Stimulated activated CD8-positive, alpha-beta memory T cell treated with anti-CD3 and anti-CD28 coated beads, Interleukin-4, amount 100 ng/mL, for 4 hours (primary cell): ENCODE measurements at places on chromosomes 3 and 15.

- DNase-seq, result no peak
Measured at GRCh38 chr15:70426096-70426821, 328.5 kb upstream of the TLE3 start.

DNA sequence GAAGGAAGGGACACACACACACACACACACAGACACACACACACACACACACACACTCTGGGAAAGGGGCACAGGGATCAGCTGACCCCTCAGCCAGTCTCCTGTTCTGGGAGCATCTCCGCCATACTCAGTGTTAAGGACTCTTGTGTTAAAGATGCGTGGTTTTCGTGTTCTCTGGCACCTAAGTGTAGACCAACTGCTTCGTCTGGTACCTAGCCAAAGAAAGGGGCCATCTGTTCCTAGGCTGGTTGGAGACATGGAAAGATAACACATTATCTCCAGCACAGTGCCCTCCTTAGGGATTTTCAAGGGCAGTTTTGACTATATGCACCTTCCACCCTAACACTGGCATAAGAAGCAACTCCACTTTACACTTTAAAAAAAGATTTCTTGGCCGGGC is 65.1 kb downstream of the EPHB1 start:
- DNase-seq, result no peak

GRCh38 chr15:70058642-70059360 is 38.9 kb downstream of the TLE3 start:
- no peak for DNase-seq

GRCh38 chr3:156689608-156690007 is 15.2 kb downstream of the TIPARP start:
- DNase-seq, result no peak

DNA sequence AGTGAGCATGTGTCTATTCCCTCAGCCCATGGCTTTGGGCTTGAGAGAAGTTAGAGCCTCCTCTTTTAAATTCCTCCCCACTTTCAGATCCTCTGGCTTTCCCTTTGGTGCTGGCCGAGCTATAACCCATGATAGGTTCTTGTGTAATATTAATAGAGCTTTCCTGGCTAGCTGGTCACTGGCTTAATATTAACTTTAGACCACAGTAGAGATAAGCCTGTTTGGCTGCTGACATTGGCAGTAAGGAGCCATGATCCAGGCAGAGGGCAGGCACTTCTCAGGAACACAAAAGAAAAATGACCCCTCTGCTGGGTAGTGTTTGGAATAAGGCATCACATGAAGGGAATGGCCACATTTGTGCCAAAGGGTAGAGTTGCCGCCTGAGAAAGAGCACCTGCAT is 65.4 kb upstream of the UMPS start:
- no peak for DNase-seq

DNA sequence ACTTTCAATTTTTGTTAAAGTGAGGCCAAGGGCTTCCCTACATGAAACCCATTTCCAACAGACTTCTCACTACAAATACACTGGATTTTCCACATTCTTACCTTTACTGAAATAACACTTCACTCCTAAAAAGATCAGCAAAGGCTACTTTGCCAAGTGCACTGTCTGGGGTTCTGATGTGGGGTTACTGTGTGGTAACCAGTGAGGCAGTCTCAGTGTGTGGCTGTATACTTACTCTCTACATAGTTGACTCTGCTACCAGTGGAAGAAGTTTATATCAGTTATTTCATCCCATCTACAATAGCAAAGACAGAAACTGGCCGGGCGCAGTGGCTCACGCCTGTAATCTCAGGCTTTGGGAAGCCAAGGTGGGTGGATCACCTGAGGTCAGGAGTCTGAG is 5.6 kb downstream of the WDR82 start:
- no peak for DNase-seq

- DNase-seq, result no peak
Measured at GRCh38 chr3:161977063-161977462, 480.5 kb downstream of the OTOL1 start.

DNA sequence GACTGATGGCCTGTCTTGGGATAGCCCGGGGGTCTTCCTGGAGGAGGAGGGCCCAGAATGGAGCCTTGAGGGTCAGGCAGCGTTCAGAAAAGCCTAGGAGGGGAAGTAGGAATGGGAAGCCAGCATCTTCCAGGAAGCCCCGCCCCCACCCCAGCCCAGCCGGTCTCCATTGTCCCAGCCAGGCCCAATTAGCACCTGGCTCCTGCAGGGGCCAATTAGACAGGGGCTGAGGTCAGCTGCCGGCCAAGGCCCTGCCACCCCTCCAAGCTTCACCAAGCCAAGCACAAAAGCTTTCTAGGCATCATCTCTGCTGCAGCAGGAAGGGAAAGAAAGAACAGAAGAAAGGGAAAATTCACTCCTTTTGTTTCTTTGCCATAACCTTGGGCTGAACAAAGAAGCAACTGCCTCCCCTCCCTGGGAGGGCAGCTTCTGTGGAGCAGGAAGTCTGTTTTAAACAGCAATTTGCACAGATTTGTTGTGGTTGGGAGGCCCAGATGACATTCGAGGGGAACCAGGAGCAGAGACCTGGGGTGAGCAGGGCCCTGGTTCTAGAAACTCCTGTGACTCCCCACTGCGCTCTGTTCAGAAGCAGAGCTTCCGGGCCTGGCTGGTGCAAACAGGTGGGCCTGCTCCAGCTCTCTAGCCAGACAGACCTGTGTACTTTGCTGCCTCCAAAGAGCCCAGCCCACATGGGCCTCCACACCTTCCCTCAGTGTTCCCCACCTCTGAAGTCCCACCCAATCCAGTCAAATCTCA is 47.7 kb downstream of the CYP11A1 start:
- DNase-seq, result no peak

GRCh38 chr15:55515991-55516776 is 8.2 kb upstream of the DNAAF4 start:
- no peak for DNase-seq

- no peak for DNase-seq
Measured at GRCh38 chr3:195893916-195894465, 14.4 kb downstream of the TNK2 start.

GRCh38 chr15:90581771-90582352 is 52.1 kb downstream of the CRTC3 start:
- no peak for DNase-seq

DNA sequence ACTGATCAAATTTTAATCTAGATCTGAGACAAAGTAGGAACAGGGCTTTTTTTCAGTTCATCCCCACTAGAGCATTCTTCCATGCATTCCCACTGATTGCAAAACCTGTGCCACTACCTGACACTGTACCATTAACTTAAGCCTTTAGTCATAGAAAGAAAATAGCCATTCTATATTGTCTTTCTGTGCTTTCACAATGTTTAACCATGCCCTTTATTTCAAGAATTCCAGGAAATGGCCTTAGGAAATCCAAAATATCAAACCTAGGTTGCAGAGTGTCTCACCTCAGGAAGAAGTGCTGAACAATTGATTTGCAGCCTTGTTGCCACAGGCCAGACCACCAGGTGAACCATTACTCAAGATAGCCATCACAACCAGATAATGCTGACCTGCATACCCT is 56.2 kb upstream of the TGFBR2 start:
- no peak for DNase-seq

GRCh38 chr3:61616586-61616985 is 55.2 kb downstream of the PTPRG start:
- no peak for DNase-seq

GRCh38 chr15:71422530-71423259 is 307.4 kb downstream of the THSD4 start:
- DNase-seq, result no peak

GRCh38 chr15:77516076-77516475 is 95.4 kb downstream of the HMG20A start:
- DNase-seq, result no peak

- DNase-seq, result no peak
Measured at GRCh38 chr15:45179221-45179985, 8.4 kb downstream of the SHF start.
